Progenitor cell of endocrine pancreas (in vitro differentiated cells): ENCODE measurements at places on chromosomes 5 and 9. TPM values are rescaled to one million over a fixed set of nuclear protein-coding genes. Genes with fewer than 3 reads are reported as not detected.

Gene CDC26
- 33.0 and 36.6 TPM in 2 replicates for total RNA-seq

Gene CCL28
- not detected in 2 replicates for total RNA-seq

DNA sequence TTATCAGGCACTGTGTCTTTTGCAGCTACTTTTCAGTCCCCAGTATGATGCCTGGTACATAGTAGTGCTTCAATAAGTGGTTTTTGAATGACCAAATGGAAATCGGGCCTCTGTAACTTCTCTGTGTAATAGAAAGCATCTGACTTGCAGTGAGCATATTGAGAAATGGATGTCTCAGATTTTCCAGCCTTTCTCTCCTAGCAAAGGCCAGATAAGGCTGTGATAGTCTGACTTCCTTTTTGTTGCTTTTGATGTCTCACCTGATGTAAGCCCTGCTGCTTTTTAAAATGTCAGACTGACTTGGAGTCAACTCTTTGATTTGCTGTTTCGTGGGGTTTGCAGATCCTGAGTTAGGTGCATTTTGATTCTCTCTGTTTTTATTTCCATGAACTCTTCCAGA, 590.0 kb upstream of the ZNF608 start:
- no peak for DNase-seq
- H3K36me3 ChIP-seq: no peaks in the 10 kb centered on the region
- no peak overlapping the region for H3K4me3 ChIP-seq
- no peak overlapping the region for H3K27ac ChIP-seq
- H3K4me1 ChIP-seq: peaks cover 2% of the 10 kb centered on the region

GRCh38 chr5:133859073-133859472, 109.4 kb downstream of the C5orf15 start:
- H3K4me1 ChIP-seq: no peaks in the 10 kb centered on the region
- peaks cover 1% of the 10 kb centered on the region for H3K36me3 ChIP-seq
- H3K27me3 ChIP-seq: peaks cover 3% of the 10 kb centered on the region
- no peak overlapping the region for H3K27ac ChIP-seq

Gene TPPP
- total RNA-seq: 2.6 and 2.9 TPM in 2 replicates

- H3K27ac ChIP-seq: no peak overlapping the region
- peaks cover 21% of the 10 kb centered on the region for H3K4me1 ChIP-seq
- H3K27me3 ChIP-seq: peaks cover 30% of the 10 kb centered on the region
- no peaks in the 10 kb centered on the region for H3K36me3 ChIP-seq
- no peak for DNase-seq
- no peak overlapping the region for H3K4me3 ChIP-seq
These were observed 42.9 kb upstream of the GALNT10 start for GRCh38 chr5:154147666-154148065.

Gene PFN3
- not detected in 2 replicates for total RNA-seq

DNA sequence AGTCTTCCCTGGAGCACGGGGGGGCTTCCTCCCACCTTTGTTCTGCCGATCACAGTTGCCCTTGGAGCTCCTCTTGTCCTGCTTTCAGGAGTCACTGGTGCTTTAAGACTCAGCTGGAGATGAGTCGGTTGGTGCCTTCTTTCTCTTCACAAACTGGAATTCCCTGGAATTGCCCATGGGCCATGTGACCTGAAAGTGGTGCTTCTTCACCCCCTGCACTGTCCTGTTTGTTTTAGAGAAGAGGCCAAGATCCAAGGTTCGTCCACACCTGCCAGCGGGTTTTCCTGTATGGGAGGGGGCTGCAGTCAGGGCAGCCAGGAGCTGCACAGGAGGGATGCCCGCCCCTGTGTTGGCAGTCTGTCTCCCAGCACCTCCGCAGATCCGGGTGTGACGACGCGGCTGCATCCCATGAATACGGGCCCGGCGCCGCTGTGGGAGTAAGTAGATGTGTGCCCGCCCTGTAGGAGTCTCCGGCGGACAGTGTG, 9.5 kb upstream of the MRPS2 start:
- no peak overlapping the region for H3K27ac ChIP-seq
- DNase-seq: no peak
- peaks cover 8% of the 10 kb centered on the region for H3K4me1 ChIP-seq
- peaks cover 5% of the 10 kb centered on the region for H3K36me3 ChIP-seq
- H3K27me3 ChIP-seq: no peaks in the 10 kb centered on the region

- H3K4me3 ChIP-seq: no peak overlapping the region
- no peaks in the 10 kb centered on the region for H3K4me1 ChIP-seq
- no peak overlapping the region for H3K27ac ChIP-seq
- no peak for DNase-seq
These were observed 111.8 kb downstream of the CARTPT start for GRCh38 chr5:71830681-71831539.

DNA sequence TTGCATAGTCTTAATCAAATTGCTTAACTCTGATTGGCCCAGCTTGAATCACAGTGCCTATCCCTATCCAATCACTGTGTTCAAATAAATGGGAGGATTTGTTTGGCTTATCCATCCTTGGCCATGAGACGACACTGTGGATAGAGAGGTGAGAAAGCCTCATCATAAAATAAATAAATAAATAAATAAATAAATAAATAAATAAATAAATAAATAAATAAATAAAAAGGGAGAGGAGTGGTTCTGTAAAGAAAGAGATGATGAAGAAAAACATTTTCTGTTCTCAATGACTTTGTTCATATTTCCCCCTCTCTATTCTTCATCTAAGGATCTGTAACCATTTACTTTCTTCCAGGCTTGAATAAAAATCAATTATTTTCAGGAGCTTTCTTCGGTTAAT, 74.7 kb downstream of the PTPRD start:
- no peak for DNase-seq
- H3K36me3 ChIP-seq: no peaks in the 10 kb centered on the region

Gene CDH6
- total RNA-seq: 132 and 173 TPM in 2 replicates

Gene AK8
- 1.1 and 1.9 TPM in 2 replicates for total RNA-seq

GRCh38 chr9:34501889-34502425, 20.8 kb downstream of the ENHO start:
- no peaks in the 10 kb centered on the region for H3K36me3 ChIP-seq
- DNase-seq: no peak
- H3K27ac ChIP-seq: no peak overlapping the region
- no peaks in the 10 kb centered on the region for H3K4me1 ChIP-seq
- H3K4me3 ChIP-seq: no peak overlapping the region
- peaks cover 52% of the 10 kb centered on the region for H3K27me3 ChIP-seq

- DNase-seq: no peak
- H3K36me3 ChIP-seq: no peaks in the 10 kb centered on the region
- H3K27ac ChIP-seq: no peak overlapping the region
- no peak overlapping the region for H3K4me3 ChIP-seq
These were observed 78.1 kb downstream of the SNCAIP start for GRCh38 chr5:122390154-122390553.
